ENCODE measurements at places on chromosomes 2 and 18.

DNA sequence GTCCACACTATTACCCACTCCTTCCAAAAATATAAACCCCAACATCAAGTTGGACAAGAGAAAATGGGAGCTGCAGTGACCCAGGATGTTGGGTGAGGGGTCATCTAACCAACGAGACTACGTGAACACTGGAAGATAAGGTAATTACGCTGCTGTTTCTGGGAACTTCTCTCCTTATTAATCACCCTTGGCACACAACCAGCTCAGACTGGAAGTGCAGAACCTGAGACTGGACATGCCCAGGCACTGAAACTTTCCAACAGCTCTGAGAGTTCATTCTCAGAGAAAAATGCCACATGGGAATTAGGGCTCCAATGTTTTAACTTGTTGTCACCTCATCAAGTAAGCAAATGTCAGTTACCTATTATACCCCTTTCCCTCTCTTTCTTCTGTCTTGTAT lies 135.3 kb downstream of the CCDC148 start:
- no peak for DNase-seq

DNA sequence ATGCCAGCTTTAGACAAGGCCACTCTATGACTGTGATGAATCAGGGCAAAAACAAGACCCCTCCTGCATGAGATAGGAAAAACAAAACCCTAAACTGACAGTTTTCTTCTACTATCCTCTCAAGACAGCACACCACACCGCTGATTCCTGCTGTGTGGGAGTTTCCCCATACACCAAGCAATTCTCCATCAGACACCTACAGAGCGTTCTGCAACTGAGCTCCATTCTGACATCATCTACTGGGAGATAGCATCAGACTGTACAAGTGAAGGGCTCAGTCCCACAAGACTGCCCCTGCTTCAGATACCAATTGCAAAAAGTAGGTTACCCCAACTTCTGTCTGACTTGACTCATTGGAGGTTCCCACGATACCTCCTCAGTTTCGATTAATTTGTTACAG lies 130.6 kb downstream of the TSN start:
- DNase-seq: no peak

GRCh38 chr2:9076210-9076609 lies 72.7 kb upstream of the MBOAT2 start:
- DNase-seq: no peak

DNA sequence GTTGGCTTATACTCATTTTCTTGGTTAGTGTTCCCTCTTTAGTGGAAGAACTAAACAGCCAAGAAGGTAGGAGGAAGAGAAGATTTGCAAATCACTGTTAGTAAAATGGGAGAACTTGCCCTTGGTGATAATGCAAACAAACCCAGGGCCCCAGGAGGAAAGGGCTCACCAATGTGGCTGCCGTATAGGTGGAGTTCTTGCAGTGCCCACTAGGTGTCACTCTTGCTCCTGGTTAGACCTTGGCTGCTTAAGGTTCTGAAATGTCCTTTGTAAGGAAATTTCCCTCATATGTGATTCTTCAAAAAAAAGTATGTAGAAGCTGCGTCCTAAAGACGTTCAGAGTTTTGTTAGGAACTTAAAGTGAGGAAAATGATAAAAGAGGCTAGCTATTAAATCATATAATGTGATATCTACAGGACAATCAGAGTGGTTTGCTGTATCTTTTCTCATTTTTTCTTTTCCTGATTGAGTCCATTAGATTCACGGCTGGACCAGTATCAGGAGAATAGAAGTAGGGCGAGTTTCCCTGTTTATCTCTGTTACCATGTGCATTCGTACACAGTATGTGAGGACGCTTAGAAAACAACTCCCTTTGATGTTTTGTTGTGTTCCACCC lies 48.6 kb downstream of the RPIA start:
- DNase-seq: peak; percentile 71

GRCh38 chr2:696999-697627 lies 19.9 kb upstream of the TMEM18 start:
- no peak for DNase-seq

GRCh38 chr2:137659616-137660015 lies 304.7 kb upstream of the HNMT start:
- DNase-seq: no peak

DNA sequence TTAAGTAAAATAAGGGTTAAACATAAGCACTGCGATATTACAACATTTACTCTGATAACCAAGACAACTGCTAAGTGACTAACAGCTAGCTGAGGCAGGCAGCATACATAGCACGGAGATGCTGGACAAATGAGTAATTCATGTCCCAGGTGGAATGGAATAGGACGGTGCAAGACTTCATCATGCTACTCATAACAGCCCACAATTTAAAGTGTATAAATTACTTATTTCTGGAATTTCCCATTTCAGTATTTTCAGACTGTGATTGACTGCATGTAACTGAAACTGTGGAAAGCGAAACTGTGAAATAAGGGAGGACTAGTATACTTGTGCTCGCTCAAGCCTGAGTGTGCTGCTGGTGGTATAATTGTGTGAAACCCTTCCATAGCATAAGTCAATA lies 12.9 kb downstream of the IER3IP1 start:
- no peak for DNase-seq

DNA sequence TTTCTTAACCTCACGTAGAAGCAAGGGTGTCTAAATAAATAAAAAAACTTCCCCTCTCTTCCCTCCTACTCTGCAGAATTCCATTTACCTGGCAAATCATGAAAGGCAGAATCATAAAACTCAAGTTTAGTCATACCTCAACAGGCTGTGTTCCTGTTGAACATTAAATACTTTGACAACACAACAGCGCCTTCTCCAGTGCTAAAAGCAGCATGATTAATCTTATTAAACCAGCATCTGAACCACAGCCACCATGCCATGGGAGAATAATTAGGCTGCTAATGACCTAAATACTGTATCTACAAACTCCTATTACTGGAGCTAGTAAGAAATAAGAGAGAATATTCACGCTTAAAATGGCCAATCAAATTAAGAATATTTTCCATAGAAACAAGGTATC lies 68.1 kb downstream of the CDH2 start:
- DNase-seq: no peak

GRCh38 chr2:30978044-30978443 lies 160.2 kb downstream of the GALNT14 start:
- no peak for DNase-seq

DNA sequence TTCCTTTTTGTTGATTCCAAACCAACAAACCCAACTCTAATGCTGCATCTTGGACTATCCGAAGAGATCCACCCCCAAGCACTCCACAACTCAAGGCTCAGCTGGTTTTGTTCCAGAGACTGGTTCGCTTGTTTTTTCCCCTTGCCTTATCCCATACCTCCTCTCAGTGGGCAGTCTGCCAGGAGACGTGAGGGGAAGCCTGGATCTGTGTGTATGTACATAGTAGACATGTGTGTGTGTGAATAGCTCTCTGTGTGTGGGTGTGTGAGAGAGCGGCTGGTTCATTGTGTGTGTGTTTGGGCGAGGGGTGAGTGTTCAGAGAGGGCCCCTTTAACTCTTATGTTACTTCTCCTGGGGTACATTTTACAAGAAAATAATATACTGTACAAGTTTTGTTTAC lies 94.4 kb downstream of the NRP2 start:
- no peak for DNase-seq

DNA sequence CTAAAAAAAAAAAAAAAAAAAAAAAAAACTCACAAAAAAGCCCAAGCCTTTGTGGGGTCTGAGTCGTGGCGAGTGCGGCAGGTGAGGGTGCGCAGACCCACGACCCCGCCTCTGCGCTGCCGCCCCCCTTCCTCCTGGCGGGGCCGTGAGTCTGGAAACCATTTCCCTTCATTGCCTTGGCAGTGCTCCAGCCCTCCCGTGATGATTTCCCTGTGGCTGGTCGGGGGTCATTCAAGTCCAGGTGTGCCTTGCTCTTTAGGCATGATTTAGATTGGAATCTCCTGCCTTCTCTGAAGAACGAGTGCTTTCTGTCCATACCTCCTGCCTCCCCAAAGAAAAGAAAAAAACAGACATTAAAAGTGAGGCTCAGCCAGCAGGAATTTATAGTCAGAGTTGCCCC lies 161.8 kb downstream of the FAM210A start:
- no peak for DNase-seq

GRCh38 chr2:207217442-207217841 lies 51.7 kb upstream of the KLF7 start:
- no peak for DNase-seq

- DNase-seq: no peak
These were observed 77.4 kb downstream of the TWIST2 start for GRCh38 chr2:238925281-238925680.

DNA sequence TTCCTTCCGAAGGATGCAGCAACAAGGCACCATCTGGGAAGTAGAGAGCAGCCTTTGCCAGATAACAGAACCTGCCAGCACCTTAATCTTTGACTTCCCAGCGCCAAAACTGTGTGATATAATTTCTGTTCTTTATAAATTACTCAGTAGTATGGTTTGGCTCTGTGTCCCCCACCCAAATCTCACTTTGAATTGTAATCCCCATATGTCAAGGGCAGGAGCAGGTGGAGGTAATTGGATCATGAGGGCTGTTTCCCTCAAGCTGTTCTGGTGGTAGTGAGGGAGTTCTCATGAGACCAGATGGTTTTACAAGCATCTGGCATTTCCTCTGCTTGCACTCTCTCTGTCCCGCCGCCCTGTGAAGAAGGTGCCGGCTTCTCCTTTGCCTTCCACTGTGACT lies 899.9 kb downstream of the TRIB2 start:
- DNase-seq: no peak

- DNase-seq: peak; percentile 81
These were observed 113.1 kb downstream of the GATA6 start for GRCh38 chr18:22282311-22283115.

- DNase-seq: no peak
These were observed 133.0 kb upstream of the RASGRP3 start for GRCh38 chr2:33343387-33343895.

- DNase-seq: no peak
These were observed 417.9 kb downstream of the HRH4 start for GRCh38 chr18:24878289-24878688.

GRCh38 chr2:67498931-67499330 lies 101.8 kb downstream of the ETAA1 start:
- no peak for DNase-seq

- DNase-seq: no peak
These were observed 154.0 kb downstream of the MBP start for GRCh38 chr18:76978616-76979015.

GRCh38 chr2:11923935-11924334 lies 177.5 kb downstream of the LPIN1 start:
- no peak for DNase-seq

GRCh38 chr2:62344472-62344871 lies 148.6 kb downstream of the B3GNT2 start:
- DNase-seq: no peak

DNA sequence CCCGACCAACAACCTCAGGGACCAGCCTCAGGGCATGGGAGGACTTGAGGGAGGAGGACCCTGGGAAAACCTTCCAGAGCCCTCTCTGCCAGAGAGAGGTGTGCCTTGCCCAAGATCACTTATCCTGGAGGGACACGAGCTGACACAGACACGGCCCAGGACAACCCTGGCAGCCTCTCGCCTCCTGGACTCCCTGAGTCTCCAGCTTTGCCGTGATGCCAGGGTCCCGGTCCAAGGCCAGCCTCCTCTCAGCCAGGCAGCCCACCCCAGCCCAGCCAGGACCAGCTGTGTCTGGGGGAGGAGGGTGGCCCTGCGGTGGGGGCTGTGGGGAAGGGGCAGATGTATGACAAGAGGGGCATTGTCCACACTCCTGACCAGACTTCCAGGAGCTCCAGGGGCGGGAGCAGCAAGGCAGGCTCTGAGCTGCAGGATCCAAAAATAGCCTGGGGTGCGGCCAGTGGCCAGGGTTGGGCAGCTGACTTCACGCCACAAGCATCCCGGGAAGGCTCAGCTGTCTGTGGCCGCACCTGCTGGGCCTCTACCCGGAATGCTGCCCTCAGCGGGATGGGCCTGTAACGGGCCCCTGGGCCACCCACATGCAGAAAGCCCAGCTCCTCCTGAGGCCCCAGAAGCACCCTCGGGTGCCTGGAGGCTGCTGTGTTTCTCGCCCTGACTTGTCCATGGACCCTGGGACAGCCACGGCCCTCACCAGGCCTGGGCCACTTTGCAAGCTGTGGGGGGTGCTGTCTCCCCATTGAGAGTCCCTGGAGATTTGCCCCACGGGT lies 65.5 kb upstream of the GPC1 start:
- DNase-seq: no peak

DNA sequence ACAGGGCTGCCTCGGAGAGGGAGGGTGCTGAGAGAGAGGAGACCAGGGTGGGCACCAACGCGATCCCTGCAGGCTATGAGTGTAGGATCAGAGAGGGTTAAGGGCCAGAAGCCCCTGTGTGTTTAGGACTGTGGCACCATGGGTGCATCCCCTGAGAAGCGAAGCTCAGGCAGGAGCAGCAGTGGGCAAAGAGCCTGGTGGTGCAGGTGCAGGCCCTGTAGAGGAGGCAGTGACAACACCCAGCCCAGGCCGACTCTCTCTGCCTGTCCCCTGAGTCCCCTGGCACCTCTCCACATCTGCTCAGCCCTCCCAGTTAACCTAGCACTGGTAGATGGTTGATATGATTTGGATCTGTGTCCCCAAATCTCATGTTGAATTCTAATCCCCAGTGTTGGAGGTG lies 139.8 kb downstream of the RNF152 start:
- DNase-seq: no peak

GRCh38 chr2:237588044-237588696 lies 2.4 kb downstream of the RAB17 start:
- no peak for DNase-seq

DNA sequence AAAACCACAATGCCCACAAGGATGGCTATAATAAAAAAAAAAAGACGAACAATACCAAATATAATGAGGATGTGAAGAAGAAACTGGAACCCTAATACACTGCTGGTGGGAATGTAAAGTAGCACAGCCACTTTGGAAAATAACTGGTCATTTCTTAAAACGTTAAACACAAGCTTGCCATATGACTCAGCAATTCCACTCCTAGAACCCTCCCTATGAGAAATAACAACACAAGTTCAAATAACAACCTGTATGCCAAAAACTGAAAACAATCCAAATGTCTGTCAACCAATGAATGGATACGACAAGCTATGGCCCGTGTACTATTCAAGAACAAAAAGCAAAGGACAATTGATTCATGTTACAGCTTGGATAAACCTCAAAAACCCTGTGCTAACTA lies 7.0 kb upstream of the ALPK2 start:
- DNase-seq: no peak

- DNase-seq: no peak
These were observed 6.5 kb downstream of the RBBP8 start for GRCh38 chr18:22939649-22940048.

DNA sequence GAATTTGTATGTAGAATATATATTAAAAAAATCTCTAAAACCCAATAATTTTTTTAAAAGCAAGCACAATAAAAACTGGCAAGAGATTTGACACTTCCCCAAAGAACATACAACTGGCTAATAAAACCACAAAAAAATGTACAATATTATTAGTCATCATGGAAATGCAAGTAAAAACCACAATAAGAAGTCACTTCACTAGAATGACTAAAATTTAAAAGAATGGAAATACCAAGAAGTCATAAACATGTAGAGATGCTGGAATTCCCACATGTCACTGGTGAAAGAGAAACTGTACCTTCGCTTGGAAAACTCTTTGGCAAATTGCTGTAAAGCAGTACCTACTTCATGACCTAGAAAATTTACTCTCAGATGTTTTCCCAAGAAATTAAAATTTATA lies 43.4 kb upstream of the KYNU start:
- no peak for DNase-seq

Data from CD8-positive, alpha-beta memory T cell (primary cell).